ENCODE measurements at places on chromosomes 5 and 9. TPM values are rescaled to one million over a fixed set of nuclear protein-coding genes. Genes with fewer than 3 reads are reported as not detected.
A peak's percentile ranks its signal among the peaks of the same experiment; 100 is the strongest.

DNA sequence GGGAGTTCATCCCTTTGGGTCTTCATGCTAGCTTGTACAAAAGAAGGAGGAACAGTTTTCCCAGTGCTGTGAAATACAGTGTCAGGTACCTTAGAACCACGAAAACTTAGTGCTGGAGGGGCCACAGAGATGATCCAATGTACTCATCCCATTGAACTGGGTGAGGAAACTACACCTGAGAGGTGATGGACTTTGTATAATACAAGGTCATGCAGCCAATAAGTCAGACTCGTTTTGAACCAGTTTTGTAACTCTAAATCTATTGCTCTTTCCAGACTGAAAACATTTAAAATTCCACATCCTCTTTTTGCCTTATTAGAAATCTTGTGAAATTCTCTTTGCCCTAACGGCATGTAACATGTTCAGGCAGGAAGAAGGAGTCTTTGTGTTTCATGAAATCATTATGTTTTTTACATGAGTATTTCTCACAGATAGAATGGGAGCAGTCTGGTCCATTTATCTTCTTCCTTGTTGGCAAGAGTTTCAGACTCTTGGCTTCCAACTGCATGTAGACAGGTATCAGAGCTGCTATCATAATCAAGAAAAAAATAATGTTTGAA, 146.8 kb upstream of the FBXL7 start:
- H3K36me3 ChIP-seq = no peaks in the 10 kb centered on the region
- peaks cover 10% of the 10 kb centered on the region for H3K4me1 ChIP-seq
- H3K27ac ChIP-seq = no peak overlapping the region

GRCh38 chr9:29440449-29440848, 1867.2 kb upstream of the C9orf72 start:
- H3K4me1 ChIP-seq = no peaks in the 10 kb centered on the region
- no peaks in the 10 kb centered on the region for H3K36me3 ChIP-seq
- H3K4me3 ChIP-seq = no peak overlapping the region
- no peak overlapping the region for H3K27ac ChIP-seq
- DNase-seq = no peak
- H3K27me3 ChIP-seq = no peaks in the 10 kb centered on the region

GRCh38 chr5:151676314-151676712, 10.4 kb downstream of the SPARC start:
- peak overlapping the region; percentile 45 for H3K4me3 ChIP-seq
- peaks cover 99% of the 10 kb centered on the region for H3K4me1 ChIP-seq
- H3K27me3 ChIP-seq = no peaks in the 10 kb centered on the region
- peaks cover 60% of the 10 kb centered on the region for H3K36me3 ChIP-seq
- H3K27ac ChIP-seq = peak overlapping the region; percentile 92

DNA sequence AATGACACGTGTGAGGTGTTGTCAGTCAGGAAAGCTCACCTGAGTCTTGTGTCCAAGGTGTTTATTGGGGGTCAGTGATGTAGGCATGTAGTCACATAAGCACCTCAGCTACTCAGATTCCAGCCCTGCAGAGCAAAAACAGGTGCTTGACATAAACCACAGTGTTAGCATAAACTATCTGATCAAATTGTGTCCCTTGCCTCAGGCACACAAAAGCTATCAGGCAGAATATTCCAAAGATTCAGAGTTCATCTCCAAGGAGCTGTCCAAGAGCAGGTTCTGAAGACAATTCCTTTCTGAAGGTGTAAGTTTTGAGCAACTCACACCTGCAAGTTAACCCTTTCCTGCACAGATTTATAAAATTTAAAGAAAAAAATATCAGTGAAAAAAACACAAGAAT, 102.2 kb upstream of the ITGA1 start:
- no peaks in the 10 kb centered on the region for H3K36me3 ChIP-seq
- H3K4me1 ChIP-seq = peaks cover 39% of the 10 kb centered on the region
- H3K27ac ChIP-seq = no peak overlapping the region
- no peak overlapping the region for H3K4me3 ChIP-seq
- no peak for DNase-seq

The DNAJC25 gene
- 6.9 TPM for total RNA-seq

GRCh38 chr5:107224272-107224671, 446.5 kb downstream of the EFNA5 start:
- H3K36me3 ChIP-seq = no peaks in the 10 kb centered on the region
- no peak overlapping the region for H3K4me3 ChIP-seq
- no peak overlapping the region for H3K27ac ChIP-seq
- H3K27me3 ChIP-seq = no peaks in the 10 kb centered on the region
- DNase-seq = no peak

The CATSPER3 gene
- 0.39 TPM for total RNA-seq

The PCDHB12 gene
- 2.4 TPM for total RNA-seq

Measured in chondrocyte (in vitro differentiated cells).